ENCODE measurements at places on chromosomes 11 and 22. TPM values are rescaled to one million over a fixed set of nuclear protein-coding genes. Genes with fewer than 3 reads are reported as not detected.

OR51B2 gene
- total RNA-seq, result not detected

TYR gene
- total RNA-seq, result not detected

APOA4 gene
- not detected for total RNA-seq

BIK gene
- 1.4 TPM for total RNA-seq

LRRN4CL gene
- 31.7 TPM for total RNA-seq

OR5D14 gene
- not detected for total RNA-seq

PRG2 gene
- total RNA-seq, result 1.0 TPM

GALNT18 gene
- total RNA-seq, result 22.5 TPM

PLEKHB1 gene
- 0.88 TPM for total RNA-seq

KDELR3 gene
- total RNA-seq, result 18.9 TPM

EML3 gene
- 46.0 TPM for total RNA-seq

TRIM51 gene
- not detected for total RNA-seq

RASL10A gene
- 2.2 TPM for total RNA-seq

SMTNL1 gene
- not detected for total RNA-seq

WT1 gene
- total RNA-seq, result not detected

KCNJ5 gene
- total RNA-seq, result 1.9 TPM

MAPK12 gene
- 7.0 TPM for total RNA-seq

CAVIN3 gene
- total RNA-seq, result 125 TPM
